ENCODE measurements at places on chromosomes 5 and 9. TPM values are rescaled to one million over a fixed set of nuclear protein-coding genes. Genes with fewer than 3 reads are reported as not detected.

Gene PCDHA9
- 0.03 TPM for polyA plus RNA-seq

Gene LNPEP
- 10.1 TPM for polyA plus RNA-seq

DNA sequence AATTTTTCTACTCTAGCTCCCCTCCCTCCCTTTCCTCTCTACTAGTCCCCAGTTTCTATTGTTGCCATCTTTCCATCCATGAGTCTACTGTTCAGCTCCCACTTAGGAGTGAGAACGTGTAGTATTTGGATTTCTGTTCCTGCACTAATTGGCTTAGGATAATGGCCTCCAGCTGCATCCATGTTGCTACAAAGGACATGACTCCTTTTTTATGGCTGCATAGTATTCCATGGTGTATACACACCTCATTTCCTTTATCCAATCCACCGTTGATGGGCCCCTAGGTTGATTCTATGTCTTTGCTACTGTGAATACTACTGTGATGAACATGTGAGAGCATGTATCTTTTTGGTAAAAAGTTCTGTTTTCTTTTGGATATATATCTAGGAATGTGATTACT, 138.9 kb upstream of the MSX2 start:
- DNase-seq: no peak

GRCh38 chr5:172411484-172412072, 42.7 kb downstream of the SH3PXD2B start:
- no peak for DNase-seq

Gene SLC22A5
- polyA plus RNA-seq: 6.4 TPM

Gene FRMPD1
- 0.03 TPM for polyA plus RNA-seq

Gene GALNT12
- polyA plus RNA-seq: 12.6 TPM

GRCh38 chr5:69492391-69492922, at the start of gene OCLN:
OCLN (plus strand) TSS chr5:69492790; CDS start chr5:69504245, 11,455 bp downstream.
- no peak for DNase-seq

DNA sequence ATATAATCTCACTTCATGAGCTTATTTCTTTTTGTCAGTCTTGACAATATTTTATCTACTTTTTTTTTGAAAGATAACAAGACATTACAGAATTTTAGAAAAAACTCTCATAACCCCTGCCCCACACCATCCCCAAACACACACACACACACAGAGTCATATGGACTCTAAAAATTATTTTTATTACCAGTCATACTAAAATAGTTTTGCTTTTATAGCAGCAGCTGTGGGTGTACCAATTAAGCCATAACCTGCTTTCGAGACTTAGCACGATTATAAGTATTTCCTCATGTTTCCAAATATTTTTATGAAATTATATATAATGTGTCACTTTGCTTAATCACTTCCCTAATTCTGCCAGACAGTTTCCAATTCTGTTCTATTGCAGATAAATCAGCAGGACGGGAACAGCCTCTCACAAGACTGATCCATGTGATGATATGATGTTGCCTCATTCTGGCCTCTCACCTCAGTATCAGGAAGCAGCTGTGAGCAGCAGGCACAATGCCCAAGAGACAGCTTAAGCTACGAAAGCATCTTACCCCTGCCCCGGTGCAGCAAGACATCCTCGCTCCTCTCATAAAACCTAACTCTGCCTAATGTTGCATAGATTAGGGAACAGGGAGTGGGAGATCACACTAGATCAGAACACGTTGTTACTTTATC, 7.0 kb downstream of the PDCL start:
- no peak for DNase-seq

- DNase-seq: no peak
These were observed 54.4 kb upstream of the XPA start for GRCh38 chr9:97751531-97751930.

Measured in urinary bladder (tissue), 4 donors.